ENCODE measurements at places on chromosomes 13 and 19.

GRCh38 chr13:112759827-112760226, 70.0 kb downstream of the ATP11A start:
- no peak for DNase-seq

DNA sequence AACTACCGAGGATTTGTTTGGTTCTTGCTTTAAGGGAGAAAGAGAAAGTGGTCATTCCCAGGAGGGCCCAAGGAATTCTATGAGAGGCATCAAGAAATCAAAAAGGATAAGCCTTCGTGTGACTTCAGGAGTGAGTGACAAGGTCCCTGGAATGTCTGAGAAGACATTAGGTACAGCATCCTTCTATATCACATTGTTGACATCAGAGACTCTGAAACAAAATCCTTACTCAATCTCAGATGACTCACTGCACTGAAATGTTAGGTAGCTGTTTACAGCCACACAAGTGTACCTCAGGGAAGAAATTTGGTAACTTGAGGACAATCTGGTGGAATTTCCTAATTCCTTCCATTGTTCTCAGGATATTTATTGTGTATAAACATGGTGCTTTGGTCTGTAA, 7.9 kb upstream of the LGALS14 start:
- DNase-seq, result no peak

- no peak for DNase-seq
Measured at GRCh38 chr19:46715975-46716671, 791 bp downstream of the PRKD2 start.

GRCh38 chr19:31223740-31224534, 125.3 kb downstream of the TSHZ3 start:
- no peak for DNase-seq

GRCh38 chr13:55410398-55411330, 1730.1 kb upstream of the PRR20A start:
- DNase-seq, result no peak

DNA sequence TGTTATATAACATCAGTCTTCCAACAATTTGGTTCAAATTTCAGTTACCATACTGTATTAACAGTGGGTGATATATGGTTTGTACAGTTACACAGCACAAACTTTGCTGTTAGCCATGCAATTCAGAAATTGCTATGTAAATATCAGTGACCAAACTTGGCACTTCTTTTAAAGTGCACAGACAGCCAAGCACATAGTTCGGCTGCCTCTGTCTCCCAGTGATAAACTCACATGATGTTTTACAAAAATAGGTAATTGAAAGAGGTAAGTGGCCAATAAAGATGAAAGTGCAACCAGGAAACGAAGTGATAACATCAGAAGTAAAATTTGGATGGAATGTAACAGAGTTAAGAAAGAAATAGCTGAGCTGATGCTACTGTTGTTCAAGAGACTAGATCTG, 143.9 kb downstream of the PCDH9 start:
- DNase-seq, result no peak

GRCh38 chr19:15212711-15213110, 11.9 kb upstream of the NOTCH3 start:
- no peak for DNase-seq

- DNase-seq, result no peak
Measured at GRCh38 chr19:34722353-34722752, 11.7 kb upstream of the ZNF181 start.

GRCh38 chr13:93244141-93244917, 17.7 kb downstream of the GPC6 start:
- DNase-seq, result no peak

GRCh38 chr19:19524053-19524452, 4.7 kb upstream of the YJEFN3 start:
- no peak for DNase-seq

DNA sequence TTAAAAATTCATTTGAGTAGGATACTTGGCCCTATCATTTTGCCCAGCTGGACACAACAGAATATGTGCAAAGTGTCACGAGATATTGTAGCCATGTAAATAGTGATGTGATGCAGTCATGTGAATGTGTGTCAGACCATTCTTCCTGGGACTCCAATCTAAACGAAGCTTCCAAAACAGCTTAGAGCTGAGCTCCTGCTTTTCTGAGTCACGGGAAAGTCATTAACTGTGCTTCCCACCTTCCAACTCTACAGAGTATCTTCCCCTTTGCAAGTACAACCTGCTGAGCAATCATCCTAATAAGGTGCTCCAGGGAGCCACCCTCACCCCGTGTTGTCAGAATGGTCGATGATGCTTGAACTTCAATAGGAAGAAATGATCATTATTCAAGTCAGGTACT, 294.7 kb downstream of the MYO16 start:
- DNase-seq, result no peak

DNA sequence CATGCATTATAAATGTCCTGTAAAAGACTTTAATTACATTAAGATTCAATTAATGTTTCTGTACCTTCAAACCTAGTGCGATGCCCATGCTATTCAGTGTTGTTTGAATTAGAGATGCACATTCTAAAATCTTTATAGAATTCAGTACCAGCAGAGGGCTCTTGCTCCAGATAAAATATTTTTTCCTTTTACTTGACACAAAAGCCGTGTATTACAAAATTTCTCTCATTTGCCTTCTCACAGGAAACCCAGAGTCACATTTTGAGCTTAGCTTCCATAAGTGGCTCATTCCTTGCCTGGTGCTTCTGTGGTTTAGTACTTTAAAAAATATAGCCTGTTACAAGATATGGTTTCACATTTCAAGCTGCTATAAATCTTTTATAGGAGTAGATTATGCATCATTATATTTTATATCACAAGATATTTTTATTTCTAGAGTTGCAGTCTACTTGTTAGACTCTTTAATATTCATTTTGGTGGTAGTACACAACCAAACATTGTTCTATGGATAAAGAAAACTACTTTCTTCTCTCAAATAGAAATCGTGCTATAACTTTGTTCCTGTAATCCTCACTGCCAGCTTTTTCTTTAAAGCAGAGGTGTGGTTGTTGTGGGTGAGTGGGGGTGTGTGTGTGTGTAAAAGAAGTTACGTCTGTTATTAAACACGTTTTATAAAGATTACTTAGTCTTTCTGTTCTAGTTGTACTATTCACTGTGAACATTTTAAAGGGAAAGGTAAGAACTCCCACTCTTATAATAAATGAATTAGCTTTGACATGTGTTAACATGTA, 101.4 kb downstream of the RNF17 start:
- no peak for DNase-seq

GRCh38 chr13:96415831-96416385, 326.0 kb downstream of the HS6ST3 start:
- DNase-seq, result no peak

- peak; percentile 64 for DNase-seq
Measured at GRCh38 chr13:23087880-23088279, 92.9 kb upstream of the SGCG start.

DNA sequence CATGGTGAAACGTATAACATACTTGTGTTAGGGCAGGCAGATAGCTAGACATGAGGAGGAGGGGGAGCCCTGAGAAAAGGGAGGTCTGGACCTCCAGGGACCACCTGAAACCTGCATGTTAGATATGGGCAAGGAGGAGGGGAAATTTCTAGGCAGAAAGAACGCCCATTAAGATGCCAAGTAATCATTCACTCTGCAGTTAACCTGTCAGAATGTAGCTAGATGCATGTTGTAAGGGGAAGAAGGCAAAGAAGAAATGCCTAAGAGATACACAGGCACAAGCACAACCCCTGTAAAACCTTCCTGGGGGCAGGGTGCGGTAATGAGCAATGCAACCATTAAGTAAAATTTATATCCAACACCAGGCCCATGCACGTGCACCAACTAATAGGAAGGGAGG, 1055.3 kb upstream of the SPRY2 start:
- no peak for DNase-seq

- no peak for DNase-seq
Measured at GRCh38 chr19:5403968-5404640, 51.1 kb upstream of the ZNRF4 start.

DNA sequence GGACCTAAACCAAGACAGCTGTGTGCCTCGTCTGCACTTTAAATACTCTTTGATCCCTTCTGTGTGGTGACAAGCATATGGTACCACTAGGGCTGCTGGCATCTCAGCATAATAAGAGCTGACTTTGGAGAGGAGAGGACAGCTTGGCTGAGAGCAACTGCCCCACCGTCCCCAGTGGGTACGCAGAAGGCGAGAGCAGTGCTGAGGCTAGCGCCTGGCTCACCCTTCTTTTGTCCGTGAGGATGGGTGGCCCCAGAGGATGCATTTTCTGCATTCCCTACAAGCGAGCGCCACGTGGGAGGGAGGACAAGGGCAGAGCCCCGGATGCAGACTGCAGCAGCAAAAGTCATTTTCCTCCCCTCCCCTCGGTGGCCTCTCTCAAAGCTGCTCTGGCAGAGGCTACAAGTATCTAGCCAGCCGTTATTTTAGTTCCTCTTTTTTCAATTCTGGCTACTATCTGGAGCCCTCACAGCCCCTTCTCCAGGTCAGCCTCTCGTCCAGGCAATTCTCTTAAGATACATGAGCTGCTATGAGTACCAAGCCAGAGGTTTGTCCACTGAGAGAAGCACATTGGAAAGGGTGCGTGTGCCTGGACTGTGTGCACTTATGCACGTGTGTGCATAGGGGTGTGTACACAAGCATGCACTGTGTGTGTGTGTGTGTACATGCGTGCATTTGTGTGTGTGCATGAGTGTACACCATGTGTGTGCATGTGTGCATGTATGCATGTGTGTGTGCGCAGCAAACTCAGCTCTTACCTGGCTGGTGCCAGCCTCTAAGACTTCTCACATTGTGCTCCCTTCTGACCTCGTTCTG, 51.3 kb downstream of the RAB20 start:
- no peak for DNase-seq

DNA sequence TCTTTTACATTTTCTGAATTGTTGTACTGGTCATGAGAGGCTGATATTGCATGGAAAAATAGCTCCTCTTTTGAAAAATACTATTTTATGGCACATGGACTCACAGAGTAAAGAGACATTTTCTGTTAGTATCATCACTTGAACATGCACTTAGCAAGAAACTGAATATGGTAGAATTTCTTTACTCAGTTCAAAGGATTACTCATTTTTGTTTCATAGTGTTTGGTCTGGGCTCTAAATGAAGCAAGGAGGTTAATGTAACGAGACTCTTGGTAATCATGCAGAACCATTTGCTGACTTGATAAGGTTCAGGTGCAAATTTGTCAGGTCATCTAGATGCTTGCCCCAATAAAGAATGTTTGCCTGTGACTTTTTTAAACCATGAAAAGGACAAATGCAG, 63.2 kb downstream of the GPC6 start:
- DNase-seq, result no peak

DNA sequence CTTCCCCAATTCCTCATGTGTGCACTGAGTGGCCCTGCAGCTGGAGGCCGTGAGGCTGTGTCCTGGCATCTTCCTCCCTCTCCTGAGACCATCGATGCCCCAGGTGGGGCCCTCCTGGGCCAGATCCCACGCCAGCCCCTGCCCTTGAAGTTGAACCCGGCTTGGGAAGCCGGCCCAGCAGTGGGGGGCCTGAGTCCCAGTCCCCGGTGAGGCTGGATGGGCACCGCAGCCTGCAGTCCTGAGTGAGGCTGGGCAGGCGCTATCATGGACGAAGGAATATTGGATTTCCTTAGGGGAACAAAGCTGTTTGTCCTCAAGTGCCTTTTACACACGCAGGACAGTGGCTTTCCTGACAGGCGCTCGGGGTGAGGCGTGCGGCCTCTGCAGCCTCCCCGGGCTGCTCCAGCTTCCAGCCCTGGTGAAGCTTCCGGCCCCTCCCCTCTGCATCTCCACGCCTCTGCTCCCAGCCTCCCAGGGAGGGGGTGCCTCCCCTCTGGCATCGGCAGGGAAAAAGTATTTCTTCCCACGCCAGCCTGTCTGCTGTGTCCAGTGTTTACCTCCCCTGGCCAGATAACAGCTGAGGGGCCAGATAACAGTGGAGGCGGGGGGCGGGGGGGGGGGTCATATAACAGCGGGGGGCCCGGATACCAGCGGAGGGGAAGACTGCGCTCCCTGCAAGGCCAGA, 159.5 kb downstream of the KDM4B start:
- no peak for DNase-seq

DNA sequence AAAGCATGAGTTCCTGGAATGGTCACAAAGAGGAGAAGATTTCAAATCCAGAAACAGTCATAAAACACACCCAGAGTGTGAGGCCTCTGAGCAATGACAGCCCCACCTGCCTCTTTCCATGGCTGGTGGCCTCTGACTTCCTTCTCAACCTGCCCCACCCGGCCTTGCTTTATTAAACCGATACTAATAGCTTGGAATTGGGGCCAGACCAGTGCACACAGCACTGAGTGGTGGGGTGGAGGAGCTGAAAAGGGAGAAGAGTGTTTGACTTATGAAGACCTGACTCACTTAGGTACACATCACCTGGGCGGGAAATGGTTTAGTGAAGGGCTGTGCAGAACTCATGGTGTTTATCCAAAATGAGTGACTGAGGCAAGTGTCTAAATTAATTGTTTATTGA, 20.7 kb upstream of the CEACAM6 start:
- peak; percentile 100 for DNase-seq

- DNase-seq, result peak; percentile 97
Measured at GRCh38 chr19:49148784-49149651, 6.2 kb downstream of the HRC start.

DNA sequence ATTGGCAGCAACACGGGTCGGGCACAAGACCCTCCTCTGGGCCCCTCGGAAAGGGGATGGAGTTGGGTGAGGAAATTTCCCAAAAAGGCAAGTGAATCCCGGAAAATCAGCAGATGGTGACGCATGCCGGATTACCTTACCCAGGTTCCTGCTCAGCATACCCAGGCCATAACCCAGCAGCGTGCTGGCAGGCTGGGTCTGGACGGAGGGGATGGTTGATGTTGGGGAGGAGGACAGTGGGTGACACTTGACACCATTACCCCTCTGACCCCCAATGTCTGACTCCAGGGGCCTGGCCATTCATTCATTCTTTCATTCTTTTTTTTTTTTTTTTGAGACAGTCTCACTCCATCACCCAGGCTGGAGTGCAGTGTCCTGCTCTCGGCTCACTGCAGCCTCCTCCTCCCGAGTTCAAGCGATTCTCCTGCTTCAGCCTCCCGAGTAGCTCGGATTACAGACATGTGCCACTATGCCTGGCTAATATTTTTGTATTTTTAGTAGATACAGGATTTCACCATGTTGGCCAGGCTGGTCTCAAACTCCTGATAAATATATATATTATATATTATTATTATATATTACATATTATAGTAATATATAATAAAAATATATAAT, 799 bp downstream of the PVR start:
- DNase-seq, result peak; percentile 18

DNA sequence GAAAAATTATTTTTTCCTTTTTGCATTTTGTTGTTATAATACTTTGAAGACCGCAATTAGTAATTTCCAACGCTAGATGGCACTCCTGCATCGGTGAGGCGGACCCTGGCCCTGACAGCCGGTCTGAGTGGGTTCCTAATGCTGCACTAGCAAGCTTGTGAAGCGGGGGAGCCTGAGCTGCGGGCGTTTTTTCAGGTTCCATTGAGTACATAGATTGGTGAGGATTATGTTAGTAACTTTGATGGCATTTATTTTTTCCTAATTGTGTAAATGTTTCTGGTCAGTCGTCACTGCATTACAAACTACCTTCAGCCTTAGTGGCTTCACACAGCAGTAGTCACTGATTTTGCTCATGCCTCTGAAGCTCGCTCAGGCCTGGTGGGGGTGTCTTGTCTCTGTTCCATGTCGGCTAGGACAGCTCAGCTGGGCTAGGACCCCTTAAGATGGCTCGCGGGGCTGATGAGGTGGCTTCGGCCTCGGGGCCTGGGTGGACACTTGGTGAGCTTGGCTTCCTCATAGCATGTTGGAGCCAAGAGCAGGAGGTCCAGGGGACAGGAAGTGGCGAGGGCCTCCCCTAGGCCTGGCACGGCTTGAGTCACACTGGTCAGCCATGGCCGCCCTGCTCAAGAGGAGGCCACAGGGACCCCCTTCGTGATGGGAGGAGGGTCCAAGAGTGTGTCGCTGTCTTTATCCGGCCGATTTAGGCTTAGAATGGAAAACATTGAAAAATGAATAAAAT, 25.0 kb downstream of the ERCC5 start:
- DNase-seq, result peak; percentile 16

Measured in NCI-H748 treated with DMSO at 0.1 percent for 48 hours (cell line).